GM23338 (cell line): ENCODE measurements at places on chromosomes 16 and 17. TPM values are rescaled to one million over a fixed set of nuclear protein-coding genes. Genes with fewer than 3 reads are reported as not detected.

DDX5 gene
- polyA plus RNA-seq = 367 and 447 TPM in 2 replicates

AIPL1 gene
- polyA plus RNA-seq = 0.24 and 0.30 TPM in 2 replicates

ABHD15 gene
- 0.27 and 0.92 TPM in 2 replicates for polyA plus RNA-seq

ZPBP2 gene
- polyA plus RNA-seq = 0.28 TPM in 1 of 2 replicates, not detected in the other

SHCBP1 gene
- polyA plus RNA-seq = 6.5 and 7.3 TPM in 2 replicates

ORAI3 gene
- polyA plus RNA-seq = 6.9 and 9.8 TPM in 2 replicates

IL21R gene
- polyA plus RNA-seq = 0.42 and 0.83 TPM in 2 replicates

SALL1 gene
- 9.0 and 9.4 TPM in 2 replicates for polyA plus RNA-seq

GPR179 gene
- polyA plus RNA-seq = 0.03 TPM in 2 replicates

PTX4 gene
- polyA plus RNA-seq = not detected in 2 replicates

KRTAP3-1 gene
- not detected in 2 replicates for polyA plus RNA-seq

TBC1D3C gene
- not detected in 2 replicates for polyA plus RNA-seq

EXOC3L1 gene
- polyA plus RNA-seq = 0.92 and 1.1 TPM in 2 replicates

CMC2 gene
- 211 and 241 TPM in 2 replicates for polyA plus RNA-seq

NAGS gene
- 4.1 and 4.2 TPM in 2 replicates for polyA plus RNA-seq

CDH11 gene
- polyA plus RNA-seq = 1.4 and 3.5 TPM in 2 replicates

CSH2 gene
- 0.37 and 0.43 TPM in 2 replicates for polyA plus RNA-seq
